ENCODE measurements at places on chromosomes 11 and 22.

GRCh38 chr11:65633390-65634108 lies 4.4 kb upstream of the SIPA1 start:
- DNase-seq: no peak

- DNase-seq: no peak
Measured at GRCh38 chr11:41786087-41786486, 326.6 kb upstream of the LRRC4C start.

- peak; percentile 77 for DNase-seq
Measured at GRCh38 chr11:44561275-44561805, 4.1 kb upstream of the CD82 start.

- DNase-seq: peak; percentile 90
Measured at GRCh38 chr11:3049430-3050243, 7.6 kb downstream of the CARS1 start.

- DNase-seq: no peak
Measured at GRCh38 chr11:91248199-91248807, 976.3 kb upstream of the FAT3 start.

- no peak for DNase-seq
Measured at GRCh38 chr11:100930185-100930778, 199.3 kb downstream of the PGR start.

DNA sequence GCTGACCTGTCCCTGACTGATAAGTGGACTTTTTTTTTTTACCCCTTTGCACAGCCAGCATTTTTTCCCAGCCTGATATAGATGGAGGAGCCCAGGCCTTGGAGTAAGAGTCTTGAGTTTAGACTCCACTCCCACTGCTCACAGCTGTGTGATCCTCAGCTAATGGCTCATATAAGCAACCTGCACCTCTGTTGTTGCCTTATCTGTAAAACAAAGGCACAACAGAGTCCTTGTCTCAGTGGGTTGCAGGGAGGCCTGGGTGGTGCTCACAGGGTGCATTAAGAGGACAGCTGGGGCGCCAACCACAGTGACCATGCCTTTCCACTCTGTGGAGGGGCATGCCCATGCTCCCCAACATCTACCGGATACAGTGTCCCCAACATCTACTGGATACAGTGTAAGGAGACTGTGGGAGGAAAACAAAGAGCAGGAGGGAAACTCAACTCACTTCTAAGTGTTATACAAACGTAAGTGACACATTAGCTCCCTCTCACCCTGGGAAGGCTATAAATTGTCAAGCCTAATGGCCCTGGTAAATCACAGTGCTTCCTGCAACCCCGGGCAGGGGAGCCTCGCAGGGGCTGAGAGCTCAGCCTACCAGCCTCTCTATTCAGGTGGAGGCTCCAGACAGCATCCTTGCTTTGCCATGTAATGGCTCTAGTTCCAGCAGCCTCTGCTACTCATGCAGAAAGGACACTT lies 109.5 kb downstream of the TENM4 start:
- DNase-seq: no peak

DNA sequence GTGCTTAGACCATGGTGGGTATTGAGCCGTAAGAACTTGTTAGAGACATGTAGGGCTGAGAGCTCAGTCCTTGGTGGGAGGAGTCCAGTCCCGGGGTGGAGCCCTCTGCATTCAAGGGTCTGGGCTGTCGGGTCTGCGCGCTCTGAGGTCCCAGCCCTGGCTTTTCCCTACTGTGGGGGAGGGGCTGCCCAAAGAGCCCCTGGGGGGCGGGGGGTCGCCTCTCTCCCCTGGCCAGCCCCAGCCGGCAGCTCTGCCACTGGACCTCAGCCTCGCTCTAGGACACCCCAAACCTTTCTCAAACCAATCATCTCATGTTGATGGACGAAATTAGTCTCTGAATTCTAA lies 1006.4 kb downstream of the BRD1 start:
- DNase-seq: no peak

- peak; percentile 93 for DNase-seq
Measured at GRCh38 chr22:46078241-46079092, 71.9 kb upstream of the PPARA start.

DNA sequence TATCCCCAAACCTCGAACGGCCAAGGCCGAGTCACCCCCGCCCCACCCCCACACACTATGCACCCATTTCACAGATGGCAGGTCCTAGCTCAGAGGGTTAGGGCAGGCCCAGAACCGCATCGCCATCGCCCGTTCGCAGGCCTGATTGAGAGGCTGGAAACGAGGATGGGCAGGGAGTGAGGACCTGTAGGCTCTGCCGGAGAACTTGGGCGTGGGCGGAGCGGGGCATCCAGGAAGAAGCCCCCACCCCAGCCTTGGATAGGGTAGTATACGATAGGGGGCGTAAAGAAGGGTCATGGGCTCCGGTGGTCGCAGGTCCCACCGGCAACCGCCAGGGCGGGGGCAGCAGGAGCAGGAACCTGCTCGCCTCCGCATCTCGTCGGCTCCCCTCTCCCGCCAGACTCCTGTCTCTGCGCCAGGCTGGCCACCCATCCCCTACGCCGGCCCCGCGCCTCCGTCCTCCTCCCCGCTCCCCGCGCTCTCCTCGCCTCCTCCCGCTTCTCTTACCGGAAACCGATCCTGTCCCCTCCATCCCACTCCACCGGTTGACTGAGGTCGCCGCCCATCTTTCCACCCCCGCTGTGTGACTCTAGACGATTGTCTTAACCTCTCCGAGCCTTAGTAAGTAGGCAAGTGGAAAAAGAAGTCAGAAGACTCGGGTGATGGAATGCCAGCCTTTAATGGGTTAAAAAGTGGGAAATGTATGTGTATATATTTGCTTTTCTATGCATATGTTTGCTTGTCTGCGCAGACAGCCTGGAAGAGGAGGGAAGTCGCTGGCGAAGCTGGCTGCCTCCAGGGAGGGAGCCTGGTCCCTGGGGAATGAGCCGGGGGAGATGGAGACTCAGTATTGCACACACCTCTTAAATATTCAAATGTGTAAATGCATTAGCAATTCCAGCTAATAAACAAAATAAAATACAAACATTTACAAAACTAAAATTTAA lies 52.8 kb downstream of the CYTH4 start:
- no peak for DNase-seq

- DNase-seq: no peak
Measured at GRCh38 chr22:26949193-26949592, 291.8 kb downstream of the MIAT start.

DNA sequence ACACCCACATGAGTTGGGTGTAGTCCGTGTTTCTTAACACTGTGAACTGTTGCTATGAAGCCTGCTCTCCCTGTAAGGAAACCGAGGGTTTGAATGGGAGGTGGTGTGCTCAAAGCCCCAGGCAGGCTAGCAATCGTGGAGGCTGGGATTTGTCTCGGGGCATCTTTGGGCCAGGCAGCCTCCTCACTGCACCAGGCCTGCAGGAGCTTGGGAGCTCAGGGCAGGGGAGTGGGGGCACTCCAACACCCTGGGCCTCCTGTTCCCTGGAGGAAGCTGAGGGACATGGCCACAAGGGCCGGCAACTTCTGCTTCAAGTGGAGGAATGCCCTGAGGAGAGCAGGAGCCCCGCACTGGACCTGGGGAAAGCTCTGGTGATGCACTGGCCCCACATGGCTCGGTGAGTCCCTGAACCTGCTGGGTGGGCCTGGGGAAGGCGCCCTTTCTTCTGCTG lies 164.7 kb upstream of the B3GAT1 start:
- no peak for DNase-seq

- no peak for DNase-seq
Measured at GRCh38 chr11:76033699-76034098, 172.6 kb downstream of the WNT11 start.

GRCh38 chr22:35685731-35686130 lies 31.9 kb upstream of the APOL5 start:
- DNase-seq: no peak

DNA sequence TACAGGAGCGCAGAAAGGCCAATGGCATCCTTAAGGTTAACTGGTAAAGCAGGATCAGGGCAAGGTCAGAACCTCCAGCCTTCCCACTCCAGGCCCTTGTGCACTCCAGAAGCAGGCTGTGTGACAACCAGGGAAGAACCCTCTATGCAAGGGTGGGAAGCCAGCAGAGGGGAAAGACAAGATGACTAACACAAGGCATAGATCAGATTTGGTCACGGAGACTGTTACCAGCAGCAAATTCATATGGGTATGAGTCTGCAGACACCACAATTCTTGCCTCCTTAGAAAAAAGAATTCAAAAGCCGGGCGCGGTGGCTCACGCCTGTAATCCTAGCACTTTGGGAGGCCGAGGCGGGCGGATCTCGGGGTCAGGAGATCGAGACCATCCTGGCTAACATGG lies 39.8 kb upstream of the MTNR1B start:
- DNase-seq: no peak

- no peak for DNase-seq
Measured at GRCh38 chr22:43276321-43276720, 66.9 kb downstream of the SCUBE1 start.

GRCh38 chr11:112727341-112727841 lies 233.8 kb upstream of the NCAM1 start:
- DNase-seq: no peak

GRCh38 chr11:13268791-13269190 lies 8.8 kb upstream of the BMAL1 start:
- no peak for DNase-seq

DNA sequence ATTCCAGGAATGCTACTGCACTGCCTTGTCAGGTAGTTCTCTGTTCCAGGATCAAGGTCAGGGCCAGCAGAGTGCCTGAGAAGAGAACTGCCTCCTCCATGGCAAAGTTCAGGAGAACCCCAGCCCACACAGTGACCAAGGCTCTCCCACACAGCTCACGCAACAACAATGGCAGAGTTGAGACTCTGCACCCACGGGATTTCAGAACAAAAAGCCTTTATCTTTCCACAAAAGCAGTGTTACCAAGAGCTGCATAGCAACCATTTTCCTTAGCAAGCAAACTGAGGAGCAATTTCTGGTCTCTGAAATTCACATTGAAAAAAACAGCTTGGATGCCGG lies 11.1 kb downstream of the PLAAT3 start:
- DNase-seq: no peak

GRCh38 chr11:79249295-79249993 lies 191.4 kb downstream of the TENM4 start:
- no peak for DNase-seq

DNA sequence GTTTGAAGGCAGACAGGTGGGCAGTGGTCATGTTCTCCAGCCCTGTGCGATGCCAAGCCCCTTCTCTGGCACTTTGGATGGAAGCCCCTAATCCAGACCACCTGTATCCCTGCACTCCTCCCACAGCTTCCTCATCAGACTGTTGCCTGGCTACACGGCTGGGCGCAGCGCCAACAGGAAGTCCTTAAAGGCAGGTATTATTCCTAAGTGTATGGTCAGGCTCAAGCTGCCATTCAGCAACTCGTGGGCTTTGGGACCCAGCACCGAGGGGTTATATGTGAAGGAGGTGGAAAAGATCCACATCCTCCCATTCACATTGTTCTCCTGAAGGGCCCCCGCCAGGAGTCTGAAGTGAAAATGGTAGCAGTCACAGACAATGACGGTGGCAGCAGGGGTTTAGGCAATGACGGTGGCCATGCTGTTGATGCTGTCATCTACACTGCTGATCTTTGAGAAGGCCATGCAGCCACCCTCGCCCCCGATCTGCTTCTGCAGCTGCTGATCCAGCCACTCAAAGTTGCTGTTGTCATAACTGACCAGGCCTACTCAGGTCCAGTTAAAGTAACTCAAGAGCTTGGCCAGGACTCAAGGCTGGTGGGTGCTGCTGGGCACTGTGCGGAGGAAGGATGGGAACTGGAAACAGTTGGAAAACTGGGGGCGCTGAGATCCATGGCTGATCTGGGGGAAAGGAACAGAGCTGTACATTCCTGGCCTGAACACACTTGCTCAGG lies 27.7 kb downstream of the OR6Q1 start:
- no peak for DNase-seq

DNA sequence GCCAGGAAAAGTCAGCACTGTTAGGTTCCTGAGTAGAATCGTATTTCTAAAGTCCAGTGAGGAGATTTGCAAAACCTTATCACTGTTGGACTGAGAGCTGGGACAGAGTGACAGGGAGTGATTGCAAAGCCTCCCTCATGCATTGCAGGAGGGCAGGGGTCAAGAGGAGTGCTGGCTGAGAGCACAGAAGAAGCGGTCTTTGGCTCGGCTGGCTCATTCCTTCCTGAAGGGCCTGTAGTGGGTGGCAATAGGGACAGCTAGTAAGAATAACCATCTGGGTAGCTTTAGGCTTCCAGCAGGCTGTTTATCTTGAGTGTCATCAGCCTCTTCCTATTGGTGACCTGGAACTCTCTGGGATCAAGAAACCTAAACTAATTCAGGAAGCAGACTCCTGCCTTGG lies 53.4 kb downstream of the CD44 start:
- DNase-seq: no peak

GRCh38 chr11:74989260-74989638 lies 516 bp downstream of the NEU3 start:
- DNase-seq: no peak

DNA sequence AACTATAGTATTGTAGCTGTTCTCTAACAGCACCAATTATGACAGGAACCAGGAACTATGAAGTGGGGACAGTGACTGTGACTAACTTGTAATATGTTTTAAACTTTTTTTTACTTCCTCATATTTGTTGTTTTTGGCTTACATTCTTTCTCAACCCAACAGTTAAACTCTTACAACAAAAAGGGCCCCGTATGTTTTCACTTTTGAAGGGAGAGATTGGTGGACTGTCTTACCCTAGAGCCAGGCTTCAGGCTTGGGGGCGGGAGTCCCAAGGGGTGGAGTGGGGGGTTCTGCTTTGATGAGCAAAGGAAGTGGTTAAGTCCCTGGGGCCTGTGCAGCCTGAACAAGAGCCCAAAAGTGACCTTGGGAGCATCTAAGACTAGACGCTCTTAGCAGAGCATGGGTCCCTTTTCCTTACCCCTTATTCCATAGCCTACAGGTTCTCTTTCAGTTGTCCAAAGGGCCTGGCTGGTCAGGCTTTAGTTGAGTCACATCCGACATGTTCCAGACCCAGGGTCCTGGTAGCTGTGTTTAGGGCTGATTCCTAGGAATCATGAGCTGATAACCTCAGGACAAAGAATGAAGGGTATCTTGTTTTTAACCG lies 38.8 kb downstream of the STIM1 start:
- no peak for DNase-seq

GRCh38 chr11:73229321-73229895 lies 11.3 kb downstream of the P2RY2 start:
- DNase-seq: peak; percentile 33

GRCh38 chr22:24482575-24482974 lies 12.6 kb upstream of the UPB1 start:
- DNase-seq: no peak

All from RWPE2 (cell line).